ENCODE measurements at places on chromosomes 16 and 17.

- DNase-seq, result peak; percentile 49
Measured at GRCh38 chr17:61410141-61411010, 10.7 kb downstream of the TBX2 start.

DNA sequence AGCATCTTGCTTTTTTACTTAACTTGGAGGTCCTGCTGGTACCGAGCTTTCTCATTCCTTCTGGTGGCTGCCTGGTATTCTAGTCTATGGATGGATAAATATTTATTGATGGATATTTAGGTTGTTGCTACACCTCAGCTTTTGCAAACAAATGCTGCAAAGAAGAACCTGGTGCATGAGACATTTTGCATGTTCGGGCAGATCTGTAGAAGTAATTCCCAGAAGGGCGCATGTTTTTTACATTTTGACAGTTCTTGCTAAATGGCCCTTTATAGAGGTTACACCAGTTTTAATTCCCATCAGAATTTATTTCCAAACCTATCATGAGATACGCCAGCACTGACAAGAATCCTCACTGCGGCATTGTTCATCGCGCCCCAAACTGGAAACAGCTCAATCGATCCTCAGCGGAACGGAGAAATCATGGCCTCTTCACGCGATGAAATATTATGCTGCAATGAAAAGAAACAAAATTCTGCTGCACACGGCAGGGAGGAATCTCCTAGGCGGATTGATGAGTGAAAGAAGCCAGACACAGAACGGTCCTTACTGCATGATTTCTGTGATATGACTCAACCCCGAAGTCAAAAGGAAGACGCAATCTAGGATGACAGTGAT is 68.0 kb upstream of the CREBBP start:
- DNase-seq, result no peak

DNA sequence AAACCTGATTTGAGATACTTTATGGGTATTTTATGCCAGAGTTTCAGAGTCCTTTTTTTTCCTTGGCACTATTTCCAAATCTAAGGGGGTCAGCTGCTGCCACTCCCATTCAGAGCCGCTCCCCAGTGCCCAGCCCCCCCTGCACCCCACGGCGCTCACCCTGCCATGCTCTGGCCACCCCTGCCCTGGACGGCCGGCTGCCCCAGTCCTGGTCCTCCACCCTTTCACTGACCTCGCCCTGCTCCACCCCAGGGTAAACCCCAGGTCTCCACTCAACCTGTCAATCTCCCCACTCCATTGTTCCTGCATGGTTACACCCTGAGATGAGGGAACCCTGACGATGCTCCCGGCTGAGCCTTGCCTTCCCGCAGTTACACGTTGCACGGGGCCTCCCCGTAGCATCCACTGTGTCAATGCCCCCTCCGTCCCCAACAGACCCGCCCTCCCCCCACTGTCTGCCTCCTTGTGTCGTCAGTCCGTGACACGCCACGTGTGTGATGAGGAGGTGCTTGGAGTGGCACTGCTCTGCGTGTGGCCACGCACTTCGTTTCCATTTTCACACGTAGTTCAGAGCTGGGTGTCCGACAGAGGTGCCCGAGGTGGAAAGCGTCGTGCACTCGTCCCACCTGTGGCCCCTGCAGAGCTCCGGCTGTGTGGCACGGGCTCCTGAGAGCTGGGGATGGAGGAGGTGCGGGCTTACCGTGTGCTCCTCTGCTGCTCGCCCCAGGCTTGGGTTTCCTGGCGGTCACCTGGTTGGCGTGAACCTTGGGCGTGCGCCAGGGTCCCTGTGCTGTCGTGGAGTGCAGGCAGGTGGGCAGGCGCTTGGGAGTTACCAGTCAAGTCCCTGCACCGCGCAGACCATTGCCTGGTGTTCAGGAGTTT is 116.5 kb downstream of the BANP start:
- no peak for DNase-seq

GRCh38 chr16:66719246-66719645 is 22.7 kb upstream of the CMTM4 start:
- no peak for DNase-seq

DNA sequence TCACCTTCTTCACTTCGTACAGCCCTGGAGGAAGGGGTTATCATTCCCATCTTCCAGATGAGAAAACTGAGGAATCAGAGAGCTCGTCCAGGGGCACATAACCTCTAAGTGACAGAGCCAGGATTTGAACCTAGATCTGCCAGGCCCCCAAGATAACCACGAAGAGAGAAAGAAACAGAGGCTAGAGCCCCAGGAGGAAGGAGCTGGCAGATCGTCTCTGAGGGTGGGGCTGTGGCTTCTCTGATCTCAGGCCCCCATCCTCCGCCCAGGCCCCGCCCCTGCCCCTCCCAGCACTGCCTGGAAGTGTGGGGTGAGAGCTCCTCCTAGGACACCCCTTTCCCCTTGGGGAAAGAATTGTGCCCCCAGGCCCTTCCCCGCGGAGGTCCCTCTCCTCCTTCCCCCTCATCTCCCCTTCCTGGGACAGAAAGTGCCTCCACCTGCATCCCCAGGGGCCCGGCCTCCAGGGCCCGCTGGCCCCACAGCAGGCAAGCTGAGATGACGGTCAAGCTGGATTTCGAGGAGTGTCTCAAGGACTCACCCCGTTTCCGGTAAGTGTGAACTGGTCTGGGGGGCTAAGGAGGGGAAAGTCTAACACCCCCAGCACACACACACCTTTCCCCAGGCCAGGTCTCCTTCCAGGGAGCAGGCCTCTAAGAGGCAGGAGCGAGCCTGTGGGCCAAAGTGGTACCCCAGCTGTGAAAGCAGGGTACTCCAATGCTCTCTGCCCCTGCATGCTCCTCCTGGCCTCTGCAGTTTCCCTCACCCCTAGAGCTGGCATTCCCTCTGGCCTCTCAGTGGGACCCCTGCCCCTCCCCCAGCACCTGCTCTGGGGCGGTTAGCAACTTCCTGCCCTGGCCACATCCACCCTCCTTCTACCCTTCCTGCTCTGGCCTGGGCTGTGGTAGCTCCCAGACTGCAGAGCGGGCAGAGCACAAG is at the start of gene ACAP1:
TSS of gene ACAP1 (plus strand) at position 290 of the 936 bp plus-strand sequence. CDS start at position 496, 206 bp downstream.
- DNase-seq, result peak; percentile 80

DNA sequence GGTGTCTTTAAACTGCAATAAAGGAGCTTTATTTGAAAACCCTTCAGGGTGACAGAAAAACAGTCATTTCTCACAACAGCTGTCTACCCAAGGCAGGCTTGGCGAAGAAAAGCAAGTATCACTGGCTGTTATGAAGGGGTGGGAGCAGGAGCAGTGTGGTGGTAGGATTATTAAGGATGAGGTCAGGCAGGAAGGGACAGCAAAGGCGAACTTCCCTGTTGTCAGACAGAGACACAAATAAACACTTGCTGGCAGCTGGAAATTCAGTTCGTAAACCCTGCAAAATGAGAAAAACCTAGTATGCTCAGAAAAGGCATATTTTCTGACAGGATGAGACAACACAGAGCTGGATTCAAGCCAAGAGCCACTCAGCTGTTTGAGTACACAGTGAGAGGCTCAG is 416.3 kb upstream of the CDH5 start:
- no peak for DNase-seq

DNA sequence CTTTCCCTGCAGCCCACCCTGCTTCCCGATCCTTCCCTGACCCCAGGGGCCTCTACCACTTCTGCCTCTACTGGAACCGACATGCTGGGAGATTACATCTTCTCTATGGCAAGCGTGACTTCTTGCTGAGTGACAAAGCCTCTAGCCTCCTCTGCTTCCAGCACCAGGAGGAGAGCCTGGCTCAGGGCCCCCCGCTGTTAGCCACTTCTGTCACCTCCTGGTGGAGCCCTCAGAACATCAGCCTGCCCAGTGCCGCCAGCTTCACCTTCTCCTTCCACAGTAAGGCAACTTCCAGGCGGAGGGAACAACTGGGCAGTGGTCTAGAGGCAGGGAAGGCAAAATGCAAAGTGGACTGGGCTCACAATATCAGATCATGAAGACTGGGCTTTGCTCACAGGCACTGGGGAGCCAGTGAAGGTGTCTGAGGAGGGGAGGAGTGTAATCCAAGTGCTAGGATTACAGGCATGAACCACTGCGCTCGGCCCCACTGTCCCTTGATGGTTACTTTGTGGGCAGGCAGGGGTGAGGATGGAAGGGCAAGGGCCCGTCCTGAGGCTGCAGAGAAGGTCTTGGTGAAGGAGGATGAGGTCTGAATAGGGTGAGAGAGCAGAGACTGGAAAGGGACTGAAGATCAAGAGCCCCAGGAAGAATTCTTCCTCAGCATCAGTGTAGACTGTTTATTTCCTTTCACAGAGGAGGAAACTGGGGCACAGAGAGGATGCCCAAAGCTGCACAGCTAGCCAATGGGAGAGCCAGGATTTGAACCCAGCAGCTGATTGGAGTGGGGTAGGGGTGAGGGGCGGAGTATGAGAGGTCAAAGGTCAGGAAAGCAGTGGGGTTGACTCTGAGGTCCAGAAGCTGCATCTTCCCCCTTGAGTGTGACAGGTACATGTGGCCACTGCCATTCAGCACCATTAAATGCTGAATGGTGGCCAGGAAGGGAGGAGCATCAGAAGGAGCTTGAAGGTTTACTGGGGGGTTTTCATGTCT is 16.5 kb upstream of the ADGRG3 start:
- no peak for DNase-seq

DNA sequence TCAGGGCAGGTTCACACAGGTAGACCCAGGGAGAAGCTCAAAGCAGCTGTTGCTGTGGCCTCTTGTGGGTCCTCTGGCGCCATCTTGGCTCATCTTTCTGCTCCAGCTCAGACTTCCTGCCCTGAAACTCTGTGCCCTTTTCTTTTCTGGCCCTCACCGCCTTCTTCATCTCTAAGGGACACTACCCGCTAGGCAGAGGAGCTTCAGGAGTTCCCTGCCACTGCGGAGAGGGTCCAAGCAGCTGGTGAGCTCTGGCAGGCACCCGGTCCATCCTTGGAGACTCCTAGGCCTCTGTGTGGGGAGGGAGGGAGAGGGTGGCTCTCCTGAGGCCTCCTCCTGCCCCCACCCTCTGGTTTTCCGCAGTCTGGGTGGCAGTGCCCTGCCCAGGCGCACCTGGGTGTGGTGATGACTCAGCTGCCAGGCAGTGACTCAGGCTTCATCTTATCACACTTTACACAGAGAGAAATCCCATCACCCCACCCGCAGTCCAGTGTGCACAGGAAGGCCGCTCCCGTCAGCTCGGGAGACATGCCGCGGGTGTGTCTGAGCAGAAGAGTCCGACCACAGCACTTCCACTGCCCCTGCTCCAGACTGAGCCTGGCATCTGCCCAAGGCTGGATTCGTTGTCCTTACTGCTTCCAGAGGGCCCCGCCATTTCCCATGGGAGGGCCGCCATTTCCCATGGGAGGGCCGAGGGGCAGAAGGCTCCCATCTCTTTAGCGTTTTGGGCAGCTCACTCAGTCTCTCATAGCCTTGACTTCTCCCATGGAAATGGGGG is 7.3 kb downstream of the NT5C start:
- DNase-seq, result peak; percentile 21

- DNase-seq, result no peak
Measured at GRCh38 chr17:6483507-6483906, 39.3 kb downstream of the PIMREG start.

DNA sequence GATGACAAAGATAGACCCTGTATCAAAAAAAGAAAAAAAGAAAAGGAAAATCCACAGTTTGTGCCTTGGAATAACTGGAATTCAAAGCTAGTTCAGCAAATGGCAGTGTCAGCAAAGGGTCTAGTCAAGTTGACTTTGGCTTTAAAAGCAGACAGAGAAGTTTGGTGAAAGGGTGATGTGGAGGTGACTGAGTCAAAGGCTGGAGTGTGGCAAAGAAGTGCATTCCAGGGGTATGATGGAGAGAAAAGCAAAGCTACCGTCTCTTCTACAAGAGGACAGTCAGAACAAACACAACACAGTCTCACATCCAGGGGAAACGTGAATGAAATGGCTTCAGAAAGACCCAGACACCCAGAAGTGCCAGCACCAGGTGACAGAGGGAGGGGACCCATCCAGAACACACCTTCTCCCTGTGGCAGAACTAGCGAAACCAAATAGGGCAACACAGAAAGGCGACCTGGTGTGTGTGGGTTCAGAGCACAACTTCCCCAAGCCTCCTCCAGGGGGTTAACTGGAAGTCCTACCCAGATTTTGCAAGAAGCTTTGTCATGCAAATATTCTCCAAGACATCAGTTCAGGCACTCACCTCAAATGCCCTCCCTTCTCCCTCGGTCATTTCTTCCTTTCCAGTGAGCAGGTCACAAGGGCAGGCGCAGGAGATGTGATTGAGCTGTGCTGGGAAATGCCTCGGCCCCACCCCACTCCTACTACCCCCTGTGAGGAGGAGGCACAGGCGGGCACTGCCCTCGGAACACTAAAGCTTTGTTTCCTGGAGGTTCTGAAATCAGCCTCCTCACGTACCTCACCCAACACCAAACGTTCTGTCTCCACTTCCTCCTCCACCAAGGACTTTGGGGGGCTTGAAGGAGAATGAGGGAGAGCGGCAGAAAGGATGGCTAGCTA is 481.9 kb downstream of the SOX9 start:
- DNase-seq, result no peak

DNA sequence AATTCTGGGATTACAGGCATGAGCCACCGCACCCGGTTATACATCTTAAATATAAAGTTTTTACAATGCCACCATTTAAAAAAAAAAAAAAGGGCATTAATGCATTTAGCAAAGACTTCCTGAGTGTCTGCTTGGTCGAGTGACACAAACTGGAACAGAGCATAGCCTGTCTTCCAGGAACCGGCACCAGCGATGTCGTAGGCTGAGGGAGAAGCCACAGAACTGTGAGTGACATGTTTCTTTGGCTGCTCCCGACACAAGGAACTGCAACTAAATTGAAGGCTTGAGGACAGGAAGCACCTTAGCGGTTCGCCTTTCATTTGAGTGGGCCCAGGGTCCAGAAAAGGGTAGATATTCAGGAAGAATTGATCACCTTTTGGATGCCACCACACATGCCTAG is 717.8 kb downstream of the MAF start:
- DNase-seq, result no peak

DNA sequence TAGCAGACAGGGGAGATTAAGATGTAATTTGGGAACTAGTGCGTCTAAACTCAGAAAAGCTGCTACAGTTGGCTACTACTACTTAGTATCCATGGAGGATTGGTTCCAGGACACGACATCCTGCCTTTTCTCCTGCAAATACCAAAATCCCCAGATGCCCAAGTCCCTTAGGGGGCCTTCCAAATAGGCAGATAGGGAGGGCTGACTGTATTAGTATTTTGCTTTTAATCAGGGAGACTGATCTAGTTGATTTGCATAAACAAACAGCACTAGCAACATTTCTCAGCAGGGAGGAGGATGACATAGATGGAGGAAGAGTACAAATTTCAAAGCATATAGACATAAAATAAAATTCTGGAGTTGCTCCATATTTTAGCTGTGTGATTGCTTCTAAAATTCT is 621.6 kb upstream of the GOT2 start:
- no peak for DNase-seq
